Calu3 (cell line): ENCODE measurements at places on chromosomes 3 and 15.

GRCh38 chr3:155548195-155548594 lies 196.7 kb downstream of the PLCH1 start:
- no peak for DNase-seq

DNA sequence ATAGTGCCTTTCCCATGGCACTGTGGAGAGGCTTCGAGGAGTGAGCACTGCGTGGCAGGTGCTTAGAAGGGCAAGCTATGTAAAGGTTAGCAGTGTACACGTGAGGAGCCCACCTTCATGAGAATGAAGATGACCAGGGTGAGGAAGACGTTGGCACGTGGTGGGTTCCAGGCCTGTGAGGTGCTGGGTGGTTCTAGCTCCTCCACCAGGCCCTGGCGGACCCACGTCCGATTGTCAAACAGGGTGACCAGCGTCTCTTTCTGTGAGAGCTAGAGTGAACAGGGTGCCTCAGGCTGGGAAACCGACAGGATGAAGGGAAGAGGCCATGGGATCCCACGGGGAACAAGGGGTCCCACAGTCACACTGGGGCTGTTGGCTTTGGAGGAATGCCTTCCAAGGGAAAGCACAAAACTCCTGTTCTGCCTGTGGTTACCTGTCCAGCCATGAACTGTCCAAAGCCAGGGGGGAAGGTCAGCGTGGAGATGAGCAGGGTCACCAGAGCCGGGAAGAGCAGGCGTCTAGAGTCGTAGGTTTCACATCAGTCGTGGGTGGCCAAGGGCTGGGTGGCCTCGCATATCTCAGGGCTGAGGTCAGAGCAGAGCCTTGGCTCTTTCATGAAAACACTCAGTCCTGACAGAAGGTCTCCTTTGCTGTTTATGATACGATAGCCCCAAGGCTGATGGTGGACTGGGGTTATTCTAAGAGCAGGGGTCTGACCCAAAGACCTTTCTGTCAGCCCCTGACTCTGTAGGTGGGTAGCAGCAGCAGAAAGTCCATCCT lies 6.0 kb downstream of the CLCN2 start:
- DNase-seq = no peak

DNA sequence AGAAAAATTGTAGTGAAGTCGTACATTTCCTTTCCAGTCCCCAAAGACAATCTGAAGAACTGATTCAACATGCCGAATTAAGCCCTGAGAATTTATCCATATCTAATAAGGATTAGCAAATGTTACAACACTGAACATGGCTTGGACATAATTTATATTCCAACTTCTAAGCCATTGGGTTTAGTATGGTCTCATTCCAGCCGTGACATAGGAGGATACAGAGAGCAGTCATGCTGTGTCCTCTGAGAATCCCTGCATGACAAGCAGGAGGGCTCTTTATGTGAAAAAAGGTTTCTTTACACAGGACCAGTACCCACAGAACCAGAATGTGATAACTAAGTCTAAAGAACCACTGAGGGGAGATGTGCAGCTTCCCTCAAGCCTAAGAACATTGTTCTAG lies 231.9 kb upstream of the WNT5A start:
- DNase-seq = no peak

DNA sequence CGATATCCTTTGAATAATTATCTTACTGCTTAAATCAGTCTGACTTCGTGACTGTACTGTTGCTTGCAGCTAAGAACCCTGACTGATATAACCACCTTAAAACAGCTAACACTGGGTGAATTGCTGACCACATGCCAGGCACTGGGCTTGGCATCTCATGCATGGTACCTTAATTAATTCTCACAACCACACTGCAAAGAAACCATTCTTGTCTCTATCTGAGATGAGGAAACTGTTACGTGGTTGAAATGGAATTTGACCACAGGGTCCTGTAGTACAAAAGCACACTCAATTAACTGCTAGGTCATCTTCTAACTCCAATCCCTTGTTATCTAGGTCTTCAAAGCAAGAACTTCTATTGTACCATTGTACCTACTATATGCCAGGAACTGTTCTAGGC lies 92.7 kb upstream of the PRICKLE2 start:
- DNase-seq = no peak

GRCh38 chr3:162699291-162699690 lies 1202.7 kb downstream of the OTOL1 start:
- DNase-seq = no peak

DNA sequence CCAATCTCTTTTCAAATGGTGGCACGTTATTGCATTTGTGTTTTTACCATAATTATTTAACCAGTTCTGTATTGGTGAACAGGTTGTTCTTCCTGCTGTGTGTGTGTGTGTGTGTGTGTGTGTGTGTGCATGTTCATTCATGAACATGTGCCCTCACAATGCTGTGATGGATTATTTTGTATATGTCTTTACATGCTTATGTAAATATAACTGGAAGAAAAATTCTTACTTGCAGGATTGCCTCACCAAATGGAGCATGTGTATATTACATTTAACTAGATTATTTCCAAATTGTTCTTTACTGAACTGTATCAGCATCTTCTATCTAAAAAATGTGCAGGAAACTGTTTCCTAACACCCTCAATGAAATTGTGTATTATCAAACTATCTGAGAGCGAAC lies 175.2 kb upstream of the ZPLD1 start:
- no peak for DNase-seq

GRCh38 chr3:168028086-168028485 lies 67.6 kb downstream of the GOLIM4 start:
- no peak for DNase-seq

GRCh38 chr3:12352253-12352652 lies 63.4 kb downstream of the PPARG start:
- DNase-seq = no peak

DNA sequence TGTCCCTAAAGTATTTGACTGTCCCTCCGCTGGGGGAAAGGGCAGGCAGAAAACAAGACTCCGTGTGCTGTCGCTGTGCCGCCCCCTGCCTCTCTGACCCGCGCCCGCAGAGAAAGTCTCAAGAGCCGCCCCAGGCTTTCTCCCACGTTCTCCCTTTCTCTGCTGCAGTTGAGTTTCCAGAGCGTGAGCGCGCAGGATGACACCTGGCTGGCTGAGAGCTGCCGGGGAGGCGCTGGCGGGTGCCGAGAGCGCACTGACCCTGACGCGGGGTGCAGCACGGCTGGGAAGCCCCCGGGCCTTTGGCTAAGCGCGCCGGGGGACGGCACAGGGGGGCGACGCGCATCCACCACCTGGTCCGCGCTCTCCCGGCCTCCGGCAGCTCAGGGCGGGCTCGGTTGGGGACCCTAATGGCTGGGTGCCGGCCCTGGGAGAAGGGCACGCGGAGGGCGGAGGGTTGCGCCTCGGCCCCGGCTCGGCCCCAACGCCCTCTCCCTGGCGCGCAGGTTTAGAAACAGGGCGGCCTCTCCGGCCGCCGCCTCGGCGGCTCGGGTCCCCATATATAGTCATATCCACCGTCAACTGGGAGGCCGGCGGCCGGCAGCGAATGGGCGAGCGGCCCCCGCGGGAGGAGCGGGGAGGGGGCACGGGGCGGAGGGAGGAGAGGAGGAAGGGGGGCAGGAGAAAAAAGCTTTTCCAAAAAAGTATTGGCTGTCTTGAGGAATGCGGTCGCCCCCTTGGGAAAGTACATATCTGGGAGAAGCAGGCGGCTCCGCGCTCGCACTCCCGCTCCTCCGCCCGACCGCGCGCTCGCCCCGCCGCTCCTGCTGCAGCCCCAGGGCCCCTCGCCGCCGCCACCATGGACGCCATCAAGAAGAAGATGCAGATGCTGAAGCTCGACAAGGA lies at the start of gene TPM1:
TPM1 (plus strand) TSS at position 774 of the 903 bp plus-strand sequence; CDS start at position 857, 83 bp downstream.
- peak; percentile 96 for DNase-seq

DNA sequence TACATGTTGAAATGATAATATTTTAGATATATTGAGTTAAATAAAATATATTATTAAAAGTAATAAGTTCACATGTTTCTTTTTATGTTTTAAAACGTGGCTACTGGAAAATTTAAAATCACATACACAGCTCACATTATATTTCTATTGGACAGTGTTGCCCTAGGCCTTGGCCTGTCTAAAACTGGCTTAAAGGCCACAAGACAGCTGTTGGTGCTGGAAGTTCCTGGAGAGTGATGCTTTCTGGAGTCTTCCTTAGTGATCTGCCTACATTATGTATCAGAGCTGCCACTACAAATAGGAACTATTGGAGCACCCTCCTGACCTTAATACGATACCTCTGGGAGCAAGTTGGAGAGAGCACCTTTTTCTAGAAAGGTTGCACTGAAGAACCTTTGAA lies 254.1 kb upstream of the C2CD4B start:
- no peak for DNase-seq

- DNase-seq = no peak
These were observed 34.7 kb downstream of the SHC4 start for GRCh38 chr15:48928877-48929538.
